CD8-positive, alpha-beta memory T cell (primary cell): ENCODE measurements at places on chromosomes 13 and 19.

DNA sequence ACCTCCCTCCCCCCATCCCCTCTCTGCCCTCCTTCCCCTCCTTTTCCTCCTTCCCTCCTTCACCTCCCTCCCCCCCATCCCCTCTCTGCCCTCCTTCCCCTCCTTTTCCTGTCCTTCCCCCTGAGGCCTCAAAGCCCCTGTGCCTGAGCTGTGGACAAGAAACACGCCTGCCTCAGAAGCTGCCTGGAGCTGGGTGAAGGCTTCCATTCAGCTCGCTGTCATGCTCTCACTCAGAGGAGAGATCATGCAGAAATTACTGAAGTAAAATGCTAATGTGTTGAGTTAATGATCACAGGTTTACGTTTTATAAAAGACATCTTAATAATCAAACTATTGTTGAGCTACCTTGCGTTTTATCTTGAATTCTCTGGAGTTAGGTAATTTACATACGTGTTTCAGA, 114.5 kb downstream of the ATP11A start:
- DNase-seq = no peak

DNA sequence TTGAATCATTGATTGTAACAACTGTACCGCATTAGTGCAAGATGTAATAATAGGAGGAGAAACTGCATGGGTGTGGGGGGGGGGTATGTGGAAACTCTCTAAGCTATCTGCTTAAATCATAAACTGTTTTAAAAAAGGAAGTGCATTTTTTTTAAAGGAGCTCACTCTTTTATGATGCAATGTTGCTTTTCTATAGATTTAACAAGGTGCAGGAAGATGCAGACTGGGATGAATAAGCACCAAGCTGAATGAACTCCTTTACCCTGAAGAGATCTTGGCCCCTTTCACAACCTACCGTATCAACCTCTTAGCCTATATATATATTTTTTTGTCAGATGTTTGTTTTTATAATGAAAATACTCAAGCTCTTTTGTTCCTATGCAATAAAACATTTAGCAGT, 95.9 kb downstream of the AKAP11 start:
- DNase-seq = no peak

GRCh38 chr13:113005076-113005865, 36.3 kb downstream of the MCF2L start:
- no peak for DNase-seq

DNA sequence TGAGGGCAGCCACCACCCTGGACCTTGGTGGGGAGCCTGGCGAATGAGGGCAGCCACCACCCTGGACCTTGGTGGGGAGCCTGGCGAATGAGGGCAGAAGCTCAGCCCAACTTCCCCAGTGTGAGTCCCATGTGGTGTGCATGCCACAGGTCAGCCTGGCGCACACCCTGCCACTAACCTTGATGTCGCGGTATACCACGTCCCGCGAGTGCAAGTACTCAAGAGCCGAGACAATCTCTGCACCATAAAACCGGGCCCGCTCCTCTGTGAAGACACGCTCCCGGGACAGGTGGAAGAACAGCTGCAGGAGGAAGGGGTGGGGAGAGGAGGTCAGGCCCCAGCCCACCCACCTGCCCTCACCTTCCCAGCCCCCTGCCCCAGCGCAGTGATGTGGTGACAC, 11.3 kb upstream of the CCNP start:
- DNase-seq = no peak

DNA sequence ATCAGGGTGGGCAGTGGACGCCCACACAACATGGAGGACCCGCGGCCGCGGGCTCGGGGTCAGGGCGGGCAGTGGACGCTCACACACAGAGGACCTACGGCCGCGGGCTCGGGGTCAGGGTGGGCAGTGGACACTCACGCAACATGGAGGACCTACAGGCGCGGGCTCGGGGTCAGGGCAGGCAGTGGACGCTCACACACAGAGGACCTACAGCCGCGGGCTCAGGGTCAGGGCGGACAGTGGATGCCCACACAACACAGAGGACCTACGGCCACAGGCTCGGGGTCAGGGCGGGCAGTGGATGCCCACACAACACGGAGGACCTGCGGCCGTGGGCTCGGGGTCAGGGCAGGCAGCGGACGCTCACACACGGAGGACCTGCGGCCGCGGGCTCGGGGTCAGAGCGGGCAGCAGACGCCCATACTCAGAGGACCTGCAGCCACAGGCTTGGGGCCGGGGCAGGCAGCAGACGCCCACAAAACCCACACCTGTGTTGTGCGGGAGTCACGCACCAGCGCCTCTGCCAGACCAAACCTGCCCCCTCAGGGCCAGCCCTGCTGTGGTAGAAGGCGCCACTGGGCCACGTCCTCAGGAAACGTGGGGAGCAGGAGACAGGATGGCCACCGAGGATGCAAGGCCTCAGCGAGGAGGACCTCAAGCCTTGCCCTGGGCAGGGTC, 27.6 kb upstream of the C13orf46 start:
- DNase-seq = no peak

- no peak for DNase-seq
Observed at GRCh38 chr19:10291554-10292205, 1.9 kb downstream of the ICAM5 start.

- DNase-seq = no peak
Observed at GRCh38 chr19:9348253-9348652, 14.6 kb upstream of the ZNF177 start.
